ENCODE measurements at places on chromosomes 3 and 15. TPM values are rescaled to one million over a fixed set of nuclear protein-coding genes. Genes with fewer than 3 reads are reported as not detected.

DNA sequence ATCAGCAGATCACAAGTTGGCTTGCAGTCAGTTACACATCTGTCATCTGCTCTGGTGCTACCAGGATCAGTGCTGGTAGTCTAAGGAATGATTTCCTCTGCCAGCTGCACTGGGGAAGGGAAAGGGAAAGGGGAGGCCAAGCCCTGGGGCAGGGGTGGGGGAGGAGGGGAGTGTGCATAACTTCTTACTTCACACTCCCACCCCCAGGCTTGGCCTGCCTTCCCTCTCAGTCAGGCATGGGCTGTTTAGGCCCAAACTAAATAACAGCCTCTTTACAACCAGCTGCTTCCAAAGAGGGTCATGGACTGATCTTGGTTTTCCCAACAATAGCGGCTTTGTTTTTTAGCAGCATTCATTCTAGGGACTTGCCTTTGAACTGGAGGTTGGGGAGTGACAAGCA is 86.1 kb upstream of the PSMD6 start:
- DNase-seq = no peak

DNA sequence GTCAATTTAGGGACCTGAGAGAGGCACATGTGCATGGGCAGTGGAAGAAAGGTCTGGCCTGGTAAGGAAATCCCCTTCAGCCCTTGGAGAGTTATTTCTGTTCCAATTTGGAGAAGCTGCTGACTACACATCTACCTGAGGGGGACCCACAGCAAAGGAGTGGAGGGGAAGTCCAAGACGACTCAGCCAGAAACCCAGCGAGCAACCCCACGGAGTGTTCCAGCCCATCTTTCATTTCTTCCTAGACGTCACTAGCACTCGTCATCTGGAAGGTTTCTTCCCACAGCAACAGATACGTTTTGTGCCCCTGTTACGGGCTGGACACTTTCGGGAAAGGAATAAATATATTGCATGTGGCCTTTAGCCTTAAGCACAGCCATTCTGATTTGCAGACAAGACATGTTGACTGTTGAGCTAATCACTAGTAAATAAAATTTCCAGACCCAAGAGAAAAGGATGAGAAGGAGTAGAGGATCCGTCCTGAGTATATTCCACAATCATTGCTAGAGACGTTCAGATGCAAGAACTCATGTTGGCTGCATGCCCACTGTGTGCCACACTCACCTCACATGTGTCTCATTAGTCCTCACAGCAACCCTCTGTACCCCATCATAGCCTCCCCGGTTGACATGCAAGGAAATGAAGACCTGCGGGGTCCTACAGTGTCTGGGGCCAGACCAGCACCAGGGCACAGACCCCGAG is 7.8 kb upstream of the FAM174B start:
- no peak for DNase-seq

- DNase-seq = no peak
These were observed 535.8 kb downstream of the TBL1XR1 start for GRCh38 chr3:176661432-176661964.

DNA sequence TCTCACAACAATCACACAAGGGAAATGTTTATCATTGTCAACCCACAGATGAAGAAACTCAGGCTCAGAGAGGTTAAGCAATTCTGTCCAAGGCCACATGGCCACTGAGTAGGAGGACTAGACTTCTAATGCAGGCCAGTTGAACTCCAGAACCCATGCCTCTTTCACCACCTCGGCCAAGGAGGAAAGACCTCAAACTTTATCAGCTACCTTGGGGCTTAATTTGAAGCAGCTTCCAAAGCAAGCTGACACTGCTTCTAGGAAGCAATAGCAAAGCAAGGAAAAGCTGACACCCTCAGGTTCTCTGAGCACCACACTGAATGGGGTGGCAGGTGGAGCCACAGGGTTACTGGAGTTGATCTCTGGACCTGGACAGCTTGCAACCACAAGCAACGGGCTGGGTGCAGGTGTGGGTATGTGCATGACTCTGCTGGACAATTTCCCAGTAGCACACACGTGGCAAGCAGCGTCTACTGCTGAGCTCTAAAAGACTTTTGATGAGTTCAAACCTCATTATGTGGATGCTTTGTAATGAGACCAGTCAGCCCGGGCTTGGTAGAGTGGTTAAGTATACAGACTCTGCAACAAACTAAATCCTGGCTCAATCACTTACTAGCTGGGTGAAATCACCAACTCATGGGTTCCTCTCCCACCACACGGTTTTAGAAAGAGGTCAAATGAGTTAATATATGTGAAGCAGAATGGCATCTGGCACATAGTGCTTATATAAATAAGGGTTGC is 23.1 kb downstream of the CCNL1 start:
- no peak for DNase-seq

- no peak for DNase-seq
These were observed 49.9 kb downstream of the NMD3 start for GRCh38 chr3:161270991-161271390.

DNA sequence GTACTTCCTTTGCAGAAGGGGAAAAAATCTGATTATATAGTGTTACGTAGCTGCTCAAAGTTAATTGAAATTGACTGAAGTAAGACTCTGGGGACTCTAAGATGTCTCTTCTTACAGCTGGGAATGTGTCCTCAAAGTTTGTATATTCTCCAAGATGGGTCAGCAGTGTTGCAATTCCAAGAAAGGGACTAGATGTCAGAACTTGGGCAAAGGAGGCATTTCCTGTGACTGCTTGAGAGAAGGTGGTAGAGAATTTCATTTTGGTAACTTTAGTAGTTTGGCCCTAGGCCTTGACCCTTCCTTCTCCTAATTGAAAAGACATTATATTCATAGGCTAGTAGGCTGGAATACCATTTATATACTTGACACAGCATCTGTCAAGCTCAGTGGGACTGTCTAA is 33.9 kb downstream of the PTPRG start:
- DNase-seq = no peak

- DNase-seq = no peak
These were observed 58.1 kb downstream of the COL8A1 start for GRCh38 chr3:99696497-99696896.

- DNase-seq = no peak
These were observed 149.7 kb downstream of the KLF13 start for GRCh38 chr15:31476236-31476810.

DNA sequence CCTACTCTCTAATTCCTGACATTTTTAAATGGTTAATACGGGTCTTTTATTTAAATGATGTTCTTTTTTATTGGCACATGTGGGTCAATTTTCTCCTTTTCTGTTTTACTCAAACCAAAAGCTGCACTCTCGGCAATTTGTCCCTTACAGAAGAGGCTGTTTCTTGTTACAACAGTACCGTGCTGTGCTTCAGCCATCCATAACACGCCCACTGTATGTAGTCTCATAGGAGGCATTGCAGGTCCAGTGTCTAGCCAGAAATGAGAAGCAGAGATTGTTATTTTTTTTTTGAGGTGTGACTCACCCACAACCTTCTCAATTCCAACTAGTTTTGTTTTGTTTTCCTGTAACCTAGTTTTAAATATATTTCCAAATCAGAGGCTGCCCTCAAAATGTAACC is 164.6 kb downstream of the GMNC start:
- DNase-seq = no peak

DNA sequence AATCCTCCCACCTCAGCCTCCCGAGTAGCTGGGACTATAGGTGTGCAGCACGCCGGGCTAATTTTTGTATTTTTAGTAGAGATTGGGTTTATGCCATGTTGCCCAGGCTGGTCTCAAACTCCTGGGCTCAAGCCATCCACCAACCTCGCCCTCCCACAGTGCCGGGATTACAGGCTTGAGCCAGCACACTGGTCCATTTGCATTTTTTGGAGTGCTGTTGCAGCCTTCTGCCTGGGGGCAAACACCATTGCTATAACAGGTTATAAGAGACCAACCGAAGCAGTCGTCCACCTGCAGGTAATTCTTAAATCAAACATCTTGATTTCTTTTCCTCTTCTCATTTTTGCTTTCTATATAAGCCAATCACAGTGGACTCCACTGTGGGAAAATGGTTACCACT is 27.7 kb downstream of the ACKR4 start:
- DNase-seq = no peak

GRCh38 chr15:100812802-100813201 is 66.8 kb upstream of the ALDH1A3 start:
- DNase-seq = no peak

- DNase-seq = no peak
These were observed 133.7 kb downstream of the CHCHD6 start for GRCh38 chr3:126837773-126838172.

- no peak for DNase-seq
These were observed 64.3 kb downstream of the OSTN start for GRCh38 chr3:191263365-191263764.

DNA sequence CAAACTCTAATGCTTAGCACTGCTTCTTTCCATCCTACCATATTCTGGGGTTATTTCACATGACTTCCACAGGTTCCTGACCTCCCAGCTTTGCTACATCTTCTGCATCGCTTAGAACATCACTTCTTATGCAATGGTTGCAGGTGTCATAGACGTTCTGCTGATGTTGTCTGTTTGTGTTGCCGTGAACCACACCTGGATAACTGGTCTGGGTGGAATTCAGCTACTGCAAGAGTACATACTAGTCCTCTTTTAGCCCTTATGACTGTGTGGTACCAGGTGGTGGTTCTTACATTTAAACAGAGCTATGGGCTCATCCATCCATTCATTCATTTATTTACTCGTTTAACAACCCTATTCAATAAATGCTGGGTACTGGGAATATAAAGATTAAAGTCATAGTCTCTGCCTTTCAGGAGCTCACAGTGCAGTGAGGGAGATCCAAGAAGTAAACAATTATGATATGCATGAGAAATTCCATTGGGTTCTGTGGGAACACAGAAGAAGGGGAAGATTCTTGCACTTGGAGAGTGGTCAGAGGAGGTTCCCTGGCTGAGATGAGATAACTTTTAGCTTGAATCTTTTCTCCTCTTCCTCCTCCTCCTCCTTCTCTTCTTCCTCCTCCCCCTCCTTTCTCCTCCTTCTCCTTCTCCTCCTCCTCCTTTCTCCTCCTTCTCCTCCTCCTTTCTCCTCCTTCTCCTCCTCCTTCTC is 30.8 kb downstream of the TMEM45A start:
- no peak for DNase-seq

DNA sequence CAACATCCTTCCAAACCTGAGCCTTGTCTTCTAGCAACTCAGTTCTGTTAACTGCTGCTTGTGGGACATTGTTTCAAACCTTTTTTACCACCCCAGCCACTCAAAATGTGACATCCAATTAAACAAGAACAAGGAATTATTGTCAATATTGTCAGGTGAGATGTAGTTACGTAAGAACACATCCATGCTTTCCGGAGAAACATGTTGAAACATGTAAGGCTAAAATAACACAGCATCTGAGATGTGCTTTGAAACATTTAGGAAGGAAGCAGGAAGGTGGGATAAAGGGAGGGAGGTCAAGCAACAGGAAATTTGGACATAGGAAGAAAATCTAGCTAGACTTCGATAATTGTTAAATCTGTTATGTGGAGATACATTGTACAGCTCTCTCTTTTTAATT is 50.9 kb upstream of the PRICKLE2 start:
- DNase-seq = no peak

DNA sequence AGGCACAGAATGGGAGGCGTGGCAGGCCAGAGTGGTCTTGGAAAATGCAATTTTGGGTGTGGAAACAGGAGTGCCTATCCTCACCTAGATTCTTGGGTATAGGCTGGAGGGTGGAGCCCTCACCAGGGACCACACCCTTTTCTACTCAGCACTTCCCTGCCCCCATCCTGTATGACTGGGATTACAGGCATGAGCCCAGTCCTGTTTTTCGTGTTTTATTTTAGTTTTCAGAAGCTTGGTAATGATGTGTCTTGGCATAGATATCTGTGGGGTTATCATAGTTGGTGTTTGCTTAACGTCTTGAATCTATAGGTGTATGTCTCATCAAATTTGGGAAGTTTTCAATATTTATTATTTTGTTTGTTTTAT is 248.7 kb upstream of the CBLB start:
- no peak for DNase-seq

DNA sequence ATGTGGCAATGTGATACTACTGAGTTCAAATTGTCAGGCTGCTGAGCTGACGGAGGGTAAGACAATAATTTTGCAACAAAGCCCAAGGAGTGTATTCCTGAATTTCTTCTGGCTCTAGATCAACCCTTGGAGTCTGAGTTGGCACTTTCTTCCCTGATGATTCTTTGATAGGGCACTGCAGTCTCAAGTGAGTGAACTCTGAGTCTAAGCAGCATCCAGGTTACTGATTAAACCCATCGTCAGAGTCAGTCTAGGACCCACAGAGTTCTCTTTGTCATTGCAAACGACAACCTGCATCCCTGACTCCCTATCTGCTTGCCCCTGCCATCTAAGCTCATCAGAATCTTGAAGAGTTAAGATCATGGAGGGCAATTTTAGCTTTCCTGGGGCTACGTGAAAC is 58.6 kb downstream of the MME start:
- DNase-seq = no peak

DNA sequence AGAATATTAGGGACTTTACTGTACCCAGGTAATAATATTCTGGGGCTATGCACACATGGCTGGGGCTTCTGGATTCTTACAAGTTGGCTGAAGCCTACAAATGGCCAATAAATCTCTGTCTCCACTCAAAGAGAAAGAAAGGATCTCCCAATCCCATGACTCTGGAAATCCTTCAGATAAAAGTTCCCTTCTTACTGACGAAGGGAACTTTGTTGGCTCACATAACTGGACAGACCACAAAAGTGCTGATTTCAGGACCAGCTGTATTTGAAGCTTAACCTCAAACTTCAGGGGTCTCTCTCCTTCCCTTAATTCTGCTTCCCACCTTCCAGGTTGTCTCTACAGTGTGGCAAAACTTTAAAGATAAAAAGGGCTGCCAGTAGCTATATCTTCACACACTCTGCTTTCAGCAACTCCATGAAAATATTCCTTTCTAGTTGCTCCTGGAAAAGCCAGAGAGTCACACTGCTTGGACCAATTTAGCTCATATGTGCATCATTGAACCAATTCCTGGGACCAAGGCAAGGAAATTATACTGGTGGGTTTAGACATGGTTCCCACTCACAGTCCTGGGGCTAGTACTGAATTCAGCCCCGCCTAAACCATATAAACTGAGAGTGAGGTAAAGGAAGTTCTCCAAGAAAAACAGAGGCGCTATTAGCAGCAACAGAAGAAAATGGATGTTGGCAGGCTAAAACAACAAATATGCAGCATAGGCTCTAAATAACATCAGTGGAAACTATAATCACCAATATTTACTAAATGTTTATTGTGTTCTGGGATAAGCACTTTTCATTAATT is 290.0 kb upstream of the GADL1 start:
- no peak for DNase-seq

- DNase-seq = no peak
These were observed 138.7 kb downstream of the STT3B start for GRCh38 chr3:31671451-31671850.

DNA sequence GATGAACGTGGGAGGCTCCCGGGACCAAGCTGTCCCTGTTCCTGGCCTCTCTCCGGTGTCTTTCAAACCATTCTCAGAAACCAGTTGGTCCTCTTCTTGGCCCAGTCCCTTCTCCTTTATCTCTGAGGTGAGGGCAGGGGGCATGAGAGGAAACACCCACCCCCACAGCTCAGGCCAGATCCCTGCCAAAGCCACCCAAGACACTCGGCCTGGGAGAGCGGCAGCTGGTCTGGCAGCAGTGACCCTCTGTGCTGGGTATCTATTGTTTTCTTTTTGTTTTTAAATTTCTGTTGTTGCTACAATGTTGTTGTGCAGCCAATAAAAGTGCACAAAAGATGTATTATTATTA is 27.3 kb downstream of the ACSBG1 start:
- DNase-seq = no peak

The CCR8 gene
- total RNA-seq = 1.3 TPM

The BFSP2 gene
- not detected for total RNA-seq

The TMEM39A gene
- total RNA-seq = 54.1 TPM

The PRICKLE2 gene
- not detected for total RNA-seq

The TM4SF18 gene
- not detected for total RNA-seq

The GOLGA8O gene
- total RNA-seq = 1.2 TPM

The SUSD5 gene
- total RNA-seq = not detected

The MED12L gene
- 0.39 TPM for total RNA-seq

The RSL24D1 gene
- 164 TPM for total RNA-seq

The GP5 gene
- 3.3 TPM for total RNA-seq
